T-helper 2 cell (primary cell): ENCODE measurements at places on chromosomes 7 and 10.

DNA sequence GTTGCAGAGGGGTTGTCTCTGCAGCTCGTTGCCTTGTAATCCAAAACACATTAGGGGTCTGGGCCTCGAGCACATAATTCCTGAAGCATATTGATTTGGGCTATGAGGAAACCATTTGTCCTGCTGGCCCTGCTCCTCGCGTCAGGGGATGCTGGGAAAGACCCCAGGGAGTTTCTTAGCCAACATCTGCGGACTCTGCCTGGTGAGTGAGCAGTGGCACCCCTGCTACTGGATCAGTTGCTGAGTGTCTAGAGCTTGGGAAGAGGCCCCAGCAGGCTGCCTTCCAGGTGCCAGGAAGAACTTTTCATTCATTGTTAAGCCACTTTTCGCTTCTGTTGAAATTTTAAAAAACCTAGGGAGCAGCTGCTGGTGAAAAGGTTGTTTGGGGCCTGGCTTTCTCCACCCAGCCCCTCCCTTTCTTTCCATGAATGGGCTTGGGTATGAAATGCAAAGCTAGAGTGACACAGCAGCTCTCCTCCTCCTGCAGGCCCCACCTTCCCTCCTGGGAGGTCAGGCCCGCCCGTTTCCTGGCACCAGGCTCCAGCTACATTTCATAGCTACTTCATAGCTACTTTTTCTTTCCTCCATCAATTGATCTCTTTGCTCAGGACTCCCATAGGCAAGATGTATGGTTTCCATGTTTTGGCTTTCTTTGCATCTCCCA, 26.8 kb downstream of the TACR2 start:
- no peak for DNase-seq

DNA sequence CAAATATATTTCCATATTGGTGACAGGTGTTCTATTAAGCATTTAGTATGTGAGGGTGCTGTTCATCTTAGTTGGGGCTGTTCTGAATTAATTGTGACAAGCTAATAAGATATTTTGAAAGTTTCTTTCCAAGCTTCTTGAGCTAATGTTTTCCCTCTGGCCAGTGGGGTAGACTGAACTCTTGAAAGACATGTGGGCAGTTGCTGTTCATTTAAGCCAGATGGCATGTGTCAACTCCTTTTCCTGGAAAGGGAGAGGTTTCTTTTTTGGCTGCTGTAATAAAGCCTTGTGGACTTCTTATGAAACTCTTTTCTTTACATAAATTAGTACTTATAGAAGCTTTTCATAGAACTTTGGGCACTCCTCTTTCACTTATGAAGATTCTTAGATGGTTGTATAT, 21.7 kb downstream of the RAB18 start:
- DNase-seq, result no peak

DNA sequence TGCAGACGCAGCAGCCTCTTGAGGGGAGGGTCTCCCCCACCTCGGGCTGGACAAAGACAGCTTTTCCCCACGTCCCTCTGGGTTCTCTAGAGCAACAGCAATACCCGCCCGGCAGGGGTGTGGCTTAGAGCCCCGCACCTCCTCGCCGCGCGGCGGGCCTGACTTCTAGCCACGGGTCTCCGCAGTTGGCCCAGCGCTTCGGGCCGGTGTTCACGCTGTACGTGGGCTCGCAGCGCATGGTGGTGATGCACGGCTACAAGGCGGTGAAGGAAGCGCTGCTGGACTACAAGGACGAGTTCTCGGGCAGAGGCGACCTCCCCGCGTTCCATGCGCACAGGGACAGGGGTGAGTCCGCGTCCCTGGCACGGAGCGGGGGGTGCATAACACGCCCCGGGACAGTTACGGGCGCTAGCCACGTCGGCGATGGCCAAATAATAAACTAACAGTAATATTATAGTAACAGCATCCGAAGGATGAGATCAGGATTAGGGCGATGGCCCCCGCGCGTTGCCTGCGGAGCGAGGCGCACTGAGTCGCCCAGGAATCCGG, 1.2 kb downstream of the CYP2E1 start:
- DNase-seq, result no peak

DNA sequence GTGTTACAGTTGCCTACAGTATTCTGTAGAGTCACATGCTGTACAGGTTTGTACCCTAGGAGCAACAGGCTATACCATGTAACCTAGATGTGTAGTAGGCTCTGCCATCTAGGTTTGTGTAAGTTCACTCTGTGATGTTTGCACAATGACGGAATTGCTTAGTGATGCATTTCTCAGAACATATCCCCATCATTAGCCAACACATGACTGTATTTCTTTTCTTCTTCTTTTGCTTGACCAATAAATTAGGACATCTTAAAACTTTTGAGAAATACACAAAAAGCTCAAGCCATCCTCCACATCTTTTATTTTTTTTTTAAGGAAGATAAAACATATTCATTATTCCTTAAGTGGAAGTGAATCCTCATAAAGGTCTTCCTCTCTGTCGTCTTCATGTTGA, 5.4 kb upstream of the PFKFB3 start:
- no peak for DNase-seq

DNA sequence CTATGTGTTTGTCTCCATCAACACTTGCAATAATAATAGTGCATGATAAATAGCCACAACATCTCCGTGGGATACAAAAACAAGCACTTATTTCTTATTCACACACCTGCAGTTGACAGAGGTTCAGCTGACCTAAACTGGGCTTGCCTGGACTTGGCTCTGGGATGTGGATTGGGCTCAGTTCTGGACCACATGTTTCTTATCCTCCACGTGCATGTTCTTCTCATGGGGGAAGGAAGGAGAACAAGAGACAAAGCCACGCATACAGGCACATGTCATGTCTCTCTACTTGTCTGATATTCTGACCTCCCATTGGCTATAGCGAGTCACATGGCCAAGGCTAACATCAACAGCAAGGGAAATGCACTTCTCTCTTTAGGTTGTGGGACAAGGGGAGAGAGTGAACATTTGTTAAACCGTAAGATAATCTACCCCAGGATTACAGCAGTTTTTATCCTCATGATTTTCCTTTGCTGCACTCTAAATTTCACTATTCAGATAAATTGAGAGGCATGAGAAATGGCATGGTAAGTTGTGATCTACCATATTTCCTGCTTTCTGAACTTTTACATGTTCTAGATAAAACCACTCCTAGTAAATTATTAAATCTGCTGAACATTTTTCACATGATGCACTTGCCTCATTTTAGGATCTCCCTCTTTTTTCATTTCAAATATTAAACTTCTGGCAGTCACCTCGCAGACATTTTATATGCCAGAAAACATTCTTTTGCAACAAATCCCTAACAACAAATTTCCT, 33.7 kb downstream of the CFAP58 start:
- no peak for DNase-seq

DNA sequence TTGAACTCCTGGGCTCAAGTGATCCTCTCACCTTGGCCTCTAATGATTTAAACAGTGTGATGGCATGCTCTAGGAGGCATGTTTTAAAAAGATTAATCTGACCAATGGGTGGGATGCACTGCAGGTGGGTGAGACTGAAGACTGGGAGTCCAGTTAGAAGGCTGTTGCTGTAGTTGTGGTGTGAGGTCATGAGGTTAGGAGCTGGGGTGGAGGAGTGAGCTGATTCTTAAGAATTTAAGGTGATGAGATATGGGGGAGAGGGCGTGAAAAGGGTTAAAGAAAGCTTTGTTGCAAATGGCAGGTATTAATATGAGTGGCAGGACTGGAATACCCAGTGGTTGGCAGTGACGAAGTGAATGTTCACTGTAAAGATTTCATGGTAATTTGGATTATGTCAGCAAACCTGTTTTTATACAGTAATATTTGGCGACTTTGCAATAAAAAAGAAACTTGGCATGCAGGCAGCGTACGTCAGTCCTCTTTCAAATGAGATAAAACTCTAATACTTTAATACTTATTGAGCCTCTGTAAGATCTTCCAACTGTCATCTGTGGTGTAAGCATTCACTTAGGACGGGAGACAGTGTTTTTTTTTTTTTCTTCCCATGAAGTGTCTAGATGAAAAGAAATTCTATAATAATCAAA, 72.8 kb upstream of the MTPN start:
- DNase-seq, result no peak

DNA sequence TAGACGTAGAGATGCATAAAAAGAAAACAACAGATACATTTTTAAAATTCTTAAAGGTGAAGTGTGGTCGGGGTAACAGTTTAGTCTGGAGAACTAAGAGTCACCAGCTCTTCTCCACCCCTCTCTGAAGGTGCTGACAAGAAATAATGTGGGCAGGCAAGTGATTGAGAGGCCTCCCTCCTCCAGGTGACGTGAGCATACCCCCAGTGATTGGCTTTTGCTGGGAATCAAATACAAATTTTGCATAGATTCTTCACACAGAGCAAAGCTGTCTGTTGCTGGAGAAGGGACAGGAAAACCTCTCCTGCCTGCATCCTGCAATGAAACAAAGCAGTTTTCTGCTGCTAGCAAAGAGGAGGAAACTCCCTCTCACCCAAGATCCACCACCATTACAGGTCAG, 115.0 kb downstream of the DGKB start:
- no peak for DNase-seq

DNA sequence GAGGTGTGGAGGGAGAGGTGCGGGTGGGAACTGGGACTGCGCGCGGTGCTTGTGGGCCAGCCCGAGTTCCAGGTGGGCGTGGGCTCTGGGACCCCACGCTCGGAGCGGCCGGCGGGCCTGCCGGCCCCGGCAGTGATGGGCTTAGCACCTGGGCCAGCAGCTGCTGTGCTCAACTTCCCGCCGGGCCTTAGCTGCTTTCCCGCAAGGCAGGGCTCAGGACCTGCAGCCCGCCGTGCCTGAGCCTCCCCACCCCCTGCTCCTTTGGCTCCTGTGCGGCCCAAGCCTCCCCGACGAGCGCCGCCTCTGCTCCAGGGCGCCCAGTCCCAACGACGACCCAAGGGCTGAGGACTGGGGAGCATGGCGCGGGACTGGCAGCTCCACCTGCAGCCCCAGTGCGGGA, 232.7 kb downstream of the FGFR2 start:
- no peak for DNase-seq

GRCh38 chr10:105691811-105692210, 1050.7 kb downstream of the SORCS3 start:
- no peak for DNase-seq

DNA sequence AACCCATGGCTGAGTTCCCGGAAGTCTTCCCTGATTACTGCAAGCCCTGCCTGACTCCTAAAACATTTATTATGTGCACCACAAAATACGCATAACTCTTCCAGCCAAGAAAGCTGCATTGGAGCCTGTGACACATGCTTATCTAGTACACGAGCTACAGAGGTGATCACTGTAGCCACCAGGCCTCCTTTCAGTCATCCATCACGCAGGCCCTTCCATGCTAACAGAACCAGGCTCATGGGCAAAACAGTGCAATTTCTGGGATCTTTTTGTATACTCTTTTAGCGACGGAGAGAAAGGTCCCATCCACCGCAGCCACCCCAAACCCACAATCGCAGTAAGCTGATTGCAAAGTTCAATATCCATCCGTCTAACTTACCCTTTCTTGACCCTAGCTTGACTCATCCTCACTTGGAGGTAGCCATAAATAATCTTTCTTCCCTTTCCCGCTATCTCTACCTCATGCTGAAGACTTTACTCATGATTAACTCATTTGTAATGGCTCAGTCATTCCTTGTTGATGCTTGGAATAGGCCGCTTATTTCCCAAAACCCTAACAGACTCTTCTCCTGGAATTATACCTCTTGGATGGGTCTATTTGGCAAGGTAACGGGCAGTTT, 1203.5 kb downstream of the TYW1 start:
- no peak for DNase-seq

DNA sequence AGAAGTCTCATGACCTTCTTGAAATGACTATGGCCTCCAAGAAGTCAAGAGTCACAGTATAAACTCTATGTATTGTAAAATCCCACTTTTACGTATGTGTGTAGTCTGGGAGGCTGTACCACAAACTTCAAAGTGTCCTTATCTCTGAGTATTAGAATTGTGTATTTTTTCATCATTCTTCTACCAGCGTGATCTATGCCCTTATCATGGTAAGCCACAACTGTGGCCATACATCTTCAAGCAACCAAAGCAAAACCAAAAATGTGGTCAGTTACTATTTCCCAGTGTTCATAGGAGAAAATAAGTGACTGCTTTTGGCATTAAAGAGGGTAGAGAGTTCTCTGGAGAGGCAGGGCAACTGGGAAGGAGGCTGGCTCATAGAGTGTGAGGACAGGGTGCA, 42.8 kb downstream of the SPOCK2 start:
- DNase-seq, result no peak

- no peak for DNase-seq
Observed at GRCh38 chr7:30717181-30717580, 34.8 kb upstream of the INMT start.
